Caco-2 (cell line): ENCODE measurements at places on chromosomes 4 and X. TPM values are rescaled to one million over a fixed set of nuclear protein-coding genes. Genes with fewer than 3 reads are reported as not detected.

DNA sequence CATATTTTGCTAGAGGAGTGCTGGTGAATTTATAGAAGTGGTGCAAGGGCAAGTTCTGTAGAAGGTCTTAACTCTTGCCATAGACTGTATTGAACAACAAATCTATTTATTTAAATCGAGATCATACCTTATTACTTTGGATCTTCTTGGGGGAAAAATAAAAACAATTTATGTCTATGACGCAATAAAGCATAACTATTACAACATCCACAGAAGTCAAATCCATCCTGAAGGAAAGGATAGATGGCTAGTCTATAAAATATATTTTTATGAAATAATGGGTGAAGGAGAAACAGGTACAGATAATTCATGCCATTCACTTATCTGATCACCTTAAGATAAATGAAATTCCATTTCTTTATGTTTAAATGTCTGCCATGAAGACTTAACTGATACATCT is 1168.8 kb upstream of the AGA start:
- DNase-seq = no peak
- no peak overlapping the region for H3K4me3 ChIP-seq
- H3K4me1 ChIP-seq = no peaks in the 10 kb centered on the region

DNA sequence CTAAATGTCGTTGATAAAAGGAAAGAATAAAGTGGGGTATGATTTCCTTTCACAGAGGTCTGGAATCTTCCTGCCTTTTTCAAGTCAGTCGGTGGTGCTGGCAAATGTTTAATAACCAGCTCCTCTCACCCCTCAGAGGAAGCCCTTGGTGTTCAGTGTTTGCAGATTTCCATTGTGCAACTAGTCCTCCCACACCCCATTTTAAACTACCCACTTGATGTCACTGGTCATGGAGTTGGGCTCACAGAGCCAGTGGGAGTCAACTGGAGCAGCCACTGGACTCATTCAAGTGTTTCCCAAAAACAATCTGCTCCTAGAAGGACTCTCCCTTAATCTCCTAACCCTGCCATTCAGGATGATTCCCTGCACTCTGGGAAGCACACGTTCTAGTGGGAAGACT is 149.2 kb downstream of the PTTG2 start:
- no peak for DNase-seq
- peak overlapping the region; percentile 23 for H3K27ac ChIP-seq
- no peak overlapping the region for H3K4me3 ChIP-seq
- H3K36me3 ChIP-seq = no peaks in the 10 kb centered on the region
- H3K4me1 ChIP-seq = peaks cover 18% of the 10 kb centered on the region

- no peaks in the 10 kb centered on the region for H3K4me1 ChIP-seq
- H3K27ac ChIP-seq = no peak overlapping the region
- no peak overlapping the region for H3K4me3 ChIP-seq
- H3K27me3 ChIP-seq = no peaks in the 10 kb centered on the region
Measured at GRCh38 chrX:12307961-12308360, 169.7 kb downstream of the FRMPD4 start.

RPA4 gene
- 0.39 and 0.75 TPM in 2 replicates for total RNA-seq

DNA sequence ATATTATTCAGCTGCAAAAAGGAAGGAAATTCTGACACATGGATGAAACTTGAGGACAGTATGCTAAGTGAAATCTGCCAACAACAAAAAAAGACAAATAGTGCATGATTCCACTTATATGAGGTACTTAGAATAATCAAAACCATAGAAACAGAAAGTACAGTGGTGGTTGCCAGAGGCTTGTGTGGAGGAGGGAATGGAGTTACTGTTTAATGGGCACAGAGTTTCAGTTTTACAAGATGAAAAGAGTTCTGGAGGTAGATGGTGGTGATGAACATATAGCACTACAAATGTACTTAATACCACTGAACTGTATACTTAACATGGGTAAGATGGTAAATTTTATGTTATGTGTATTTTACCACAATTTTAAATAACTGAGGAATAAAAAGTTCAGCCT is 212.0 kb upstream of the KLF3 start:
- no peak overlapping the region for H3K4me3 ChIP-seq
- no peak for DNase-seq
- H3K36me3 ChIP-seq = no peaks in the 10 kb centered on the region
- H3K27ac ChIP-seq = no peak overlapping the region
- H3K4me1 ChIP-seq = peaks cover 10% of the 10 kb centered on the region
- no peaks in the 10 kb centered on the region for H3K27me3 ChIP-seq

SSX2 gene
- not detected in 2 replicates for total RNA-seq

GRCh38 chrX:5051831-5052491 is 1176.7 kb downstream of the NLGN4X start:
- no peaks in the 10 kb centered on the region for H3K36me3 ChIP-seq
- no peaks in the 10 kb centered on the region for H3K27me3 ChIP-seq
- no peak overlapping the region for H3K27ac ChIP-seq
- DNase-seq = peak; percentile 26

RAP2C gene
- total RNA-seq = 24.9 and 26.6 TPM in 2 replicates

DNA sequence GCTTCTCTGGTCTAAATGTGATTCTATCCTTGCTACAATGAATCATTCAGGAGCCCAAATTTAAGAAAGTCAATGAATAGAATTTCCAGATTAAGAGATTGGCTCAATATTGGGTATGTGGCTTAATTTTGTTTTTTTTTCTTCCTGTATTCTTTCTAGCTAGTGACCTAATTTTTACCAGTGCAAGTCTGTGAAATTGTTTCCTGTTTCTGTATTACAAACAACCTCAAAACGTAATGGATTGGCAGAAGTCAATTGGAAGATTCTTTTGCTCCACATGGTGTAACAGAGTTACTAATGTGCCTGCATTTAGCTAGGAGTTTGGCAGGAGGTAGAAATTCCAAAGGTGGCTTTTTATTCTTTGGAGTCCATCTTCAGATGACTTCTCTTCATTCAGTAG is 17.6 kb downstream of the DYNLT3 start:
- H3K4me1 ChIP-seq = no peaks in the 10 kb centered on the region
- H3K36me3 ChIP-seq = no peaks in the 10 kb centered on the region
- no peak overlapping the region for H3K4me3 ChIP-seq
- no peaks in the 10 kb centered on the region for H3K27me3 ChIP-seq

MAP9 gene
- not detected in 2 replicates for total RNA-seq

CYSLTR1 gene
- total RNA-seq = not detected in 2 replicates

MAGEA12 gene
- total RNA-seq = not detected in 2 replicates

NAA10 gene
- total RNA-seq = 91.3 and 93.8 TPM in 2 replicates

RHOXF1 gene
- not detected in 2 replicates for total RNA-seq

DNA sequence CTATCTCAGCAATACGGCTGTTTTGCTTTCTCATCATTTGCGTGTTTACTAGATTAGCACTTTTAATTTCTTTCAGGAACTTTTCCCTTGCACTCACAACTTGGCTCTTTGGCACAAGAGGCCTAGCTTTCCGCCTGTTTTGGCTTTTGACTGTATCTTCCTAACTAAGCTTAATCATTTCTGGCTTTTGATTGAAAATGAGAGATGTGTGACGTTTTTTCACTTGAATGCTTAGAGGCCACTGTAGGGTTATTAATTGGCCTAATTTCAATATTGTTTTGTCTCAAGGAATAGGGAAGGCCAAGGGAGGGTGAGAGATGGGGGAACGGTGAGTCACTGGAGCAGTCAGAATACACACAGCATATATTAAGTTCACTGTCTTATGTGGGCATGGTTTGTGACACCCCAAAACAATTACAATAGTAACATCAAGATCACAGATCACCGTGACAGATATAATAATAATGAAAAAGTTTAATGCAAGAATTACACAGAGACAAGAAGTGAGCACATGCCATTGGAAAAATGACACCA is 27.3 kb downstream of the MND1 start:
- peaks cover 10% of the 10 kb centered on the region; the same call in 1 of the 2 replicates for H3K4me1 ChIP-seq
- no peak overlapping the region for H3K27ac ChIP-seq
- no peaks in the 10 kb centered on the region for H3K27me3 ChIP-seq

- H3K27ac ChIP-seq = no peak overlapping the region
- H3K4me3 ChIP-seq = no peak overlapping the region
- H3K27me3 ChIP-seq = no peaks in the 10 kb centered on the region
- H3K4me1 ChIP-seq = peaks cover 14% of the 10 kb centered on the region; the same call in 1 of the 2 replicates
Measured at GRCh38 chr4:56791316-56791715, 30.2 kb downstream of the SPINK2 start.

DNA sequence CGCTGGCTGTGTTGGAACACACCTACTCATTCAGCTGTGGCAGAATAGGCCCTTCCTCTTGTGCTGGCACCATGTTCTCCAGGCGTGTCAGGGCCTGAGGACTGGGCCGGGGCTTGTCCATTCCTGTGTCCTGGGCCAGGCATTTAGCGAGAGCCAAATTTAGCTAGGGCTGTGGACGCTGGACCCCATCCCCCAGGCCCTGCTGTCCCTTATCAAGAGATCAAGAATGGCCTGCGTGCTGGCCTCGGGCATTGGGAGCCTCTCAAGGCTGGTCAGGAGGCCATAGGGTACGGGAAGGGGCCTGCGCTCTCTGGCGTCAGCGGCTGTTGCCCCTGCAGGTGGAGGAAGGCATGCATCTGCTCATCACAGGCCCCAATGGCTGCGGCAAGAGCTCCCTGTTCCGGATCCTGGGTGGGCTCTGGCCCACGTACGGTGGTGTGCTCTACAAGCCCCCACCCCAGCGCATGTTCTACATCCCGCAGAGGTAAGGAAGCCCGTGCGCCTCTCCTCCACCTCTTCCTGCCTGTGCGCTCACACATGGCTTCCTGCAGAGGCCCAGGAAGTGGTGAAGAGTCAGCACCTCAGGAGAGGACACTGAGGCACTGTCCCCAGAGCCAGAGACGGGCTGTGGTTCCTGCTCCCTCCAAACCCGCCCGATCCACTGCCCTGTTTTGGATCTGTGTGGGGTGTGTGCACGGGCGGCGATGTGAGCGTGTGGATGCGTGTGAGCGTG is 15.3 kb downstream of the ABCD1 start:
- H3K4me3 ChIP-seq = no peak overlapping the region
- DNase-seq = no peak
- no peak overlapping the region for H3K27ac ChIP-seq
- H3K36me3 ChIP-seq = no peaks in the 10 kb centered on the region

SPANXN2 gene
- total RNA-seq = not detected in 2 replicates

DNA sequence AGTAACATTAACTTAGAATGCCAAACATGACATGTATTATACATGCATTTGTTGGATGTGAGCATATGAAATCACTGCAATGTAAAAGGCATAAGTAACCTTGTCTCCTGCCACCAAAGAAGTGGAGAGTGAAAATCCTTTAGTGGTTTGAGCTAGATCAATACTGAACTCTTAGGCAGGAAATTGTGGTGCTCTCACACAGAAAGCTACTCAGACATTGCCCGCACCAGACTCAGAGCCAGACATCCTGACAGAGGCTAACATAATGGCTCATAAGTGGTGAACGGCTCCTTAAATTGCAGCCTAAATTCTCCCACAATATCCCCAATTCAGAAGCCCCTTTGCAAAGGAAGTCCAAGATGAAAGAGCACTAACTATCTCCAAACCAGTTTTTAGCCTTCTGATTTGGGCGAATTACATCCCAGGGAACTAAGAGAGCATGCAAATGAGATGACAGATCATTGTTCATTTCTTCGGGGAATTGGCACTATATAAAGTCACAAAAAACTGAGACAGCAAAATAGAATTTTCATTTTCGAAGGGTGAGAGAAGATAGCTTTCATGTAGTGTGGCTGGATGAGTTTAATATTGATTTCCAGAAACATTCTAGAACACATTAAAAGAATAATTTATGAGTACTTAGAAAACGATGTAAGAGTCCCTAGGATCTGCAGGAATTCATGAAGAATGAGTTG is 233.6 kb upstream of the RPS6KA3 start:
- H3K27me3 ChIP-seq = no peaks in the 10 kb centered on the region
- H3K27ac ChIP-seq = no peak overlapping the region
- H3K4me1 ChIP-seq = no peaks in the 10 kb centered on the region
- DNase-seq = no peak
- no peaks in the 10 kb centered on the region for H3K36me3 ChIP-seq

NHSL2 gene
- total RNA-seq = 0.18 and 0.39 TPM in 2 replicates
